IMR-90 (cell line): ENCODE measurements at places on chromosomes 2 and 18. TPM values are rescaled to one million over a fixed set of nuclear protein-coding genes. Genes with fewer than 3 reads are reported as not detected.
A peak's percentile ranks its signal among the peaks of the same experiment; 100 is the strongest.

GRCh38 chr2:103520547-103520946, 758.7 kb downstream of the TMEM182 start:
- no peak for DNase-seq

Gene CD226
- polyA plus RNA-seq, result 0.07 and 0.29 TPM in 2 replicates

GRCh38 chr2:100317634-100318033, 4.7 kb downstream of the LONRF2 start:
- no peak for DNase-seq

- peak; percentile 15 for DNase-seq
Measured at GRCh38 chr2:119431155-119431975, at the start of gene TMEM37. Gene TMEM37 (plus strand): TSS chr2:119431854. CDS start chr2:119431904, 50 bp downstream.

DNA sequence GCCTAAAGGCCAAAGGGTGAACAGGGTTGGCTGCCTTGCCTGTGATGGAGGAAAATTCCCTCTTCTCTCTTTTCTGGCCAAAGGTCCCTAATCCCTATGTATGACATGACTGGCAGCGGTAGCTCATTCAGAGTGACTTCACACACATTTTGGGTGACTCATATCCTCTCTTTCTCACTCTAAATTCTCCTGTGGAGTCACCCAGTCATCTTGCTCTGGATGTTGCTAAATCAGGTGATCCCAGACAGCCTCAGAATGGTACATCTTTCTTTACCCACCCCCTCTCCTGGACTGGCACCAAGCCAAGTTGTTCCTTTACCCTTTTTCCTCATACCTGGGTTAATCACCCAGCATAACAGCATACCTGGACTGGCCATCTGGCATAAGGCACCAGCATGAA, 77.2 kb downstream of the NEURL3 start:
- DNase-seq, result peak; percentile 70

Gene EN1
- not detected in 2 replicates for polyA plus RNA-seq
